Cerebellar nuclear complex (tissue), 1 donor: ENCODE measurements at places on chromosomes 2 and 18.

- DNase-seq: no peak
These were observed 169.9 kb downstream of the SMAD7 start for GRCh38 chr18:48780913-48781162.

GRCh38 chr18:62938006-62938405 is 222.7 kb downstream of the PHLPP1 start:
- no peak for DNase-seq

- DNase-seq: no peak
These were observed 11.3 kb upstream of the ID2 start for GRCh38 chr2:8670580-8670979.

- DNase-seq: no peak
These were observed 14.8 kb upstream of the GPR55 start for GRCh38 chr2:230939691-230940470.

DNA sequence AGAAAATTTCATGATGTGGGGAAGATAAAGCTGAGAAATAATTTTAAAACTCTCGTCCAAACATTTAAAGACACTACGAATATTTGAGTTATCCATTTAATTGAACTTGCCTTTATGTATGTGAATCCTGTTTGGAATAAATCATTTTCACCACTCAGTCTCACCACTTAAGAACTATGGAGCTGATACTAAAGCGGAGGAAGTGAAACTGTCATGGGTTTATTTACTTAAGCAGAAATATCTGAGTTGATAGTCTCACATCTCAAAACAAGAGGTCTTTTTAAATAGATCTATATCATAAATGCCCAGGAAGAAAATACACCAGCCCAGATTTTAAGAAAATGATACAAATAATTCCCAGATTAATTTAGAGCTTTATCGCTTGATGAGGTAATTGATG is 532.4 kb downstream of the ZNF804A start:
- DNase-seq: no peak

- DNase-seq: no peak
These were observed 848.8 kb downstream of the TDRD15 start for GRCh38 chr2:21972586-21972985.

- DNase-seq: no peak
These were observed 44.8 kb downstream of the YES1 start for GRCh38 chr18:767084-767882.

DNA sequence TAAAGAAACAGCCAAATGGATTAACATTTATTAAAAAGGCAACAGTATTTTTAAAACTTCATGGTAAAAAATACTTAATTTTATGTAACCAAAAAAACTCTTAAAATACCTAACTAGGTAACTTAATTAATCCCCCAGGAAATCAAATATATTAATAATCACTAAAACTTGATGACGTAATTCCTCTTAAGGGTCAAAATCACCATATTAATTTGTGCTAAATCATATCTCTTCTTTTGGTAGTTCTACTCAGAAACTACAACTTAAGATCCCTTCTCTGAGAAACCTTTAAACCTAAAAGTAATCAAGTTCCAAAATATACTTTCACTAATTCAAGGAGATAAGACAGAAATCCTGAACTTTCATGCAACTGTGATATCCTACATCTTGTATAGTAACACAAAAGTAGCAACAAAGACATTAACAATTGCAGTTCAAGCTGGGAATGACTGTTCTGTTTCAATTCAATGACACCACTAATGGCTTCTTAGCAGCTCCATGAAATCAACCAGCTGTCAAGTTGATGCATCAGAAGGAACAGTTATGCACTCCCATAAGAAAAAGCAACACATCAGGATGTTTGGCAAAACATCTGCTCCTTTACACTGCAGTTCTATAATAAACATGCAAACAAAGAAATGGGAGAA is 4.0 kb downstream of the BAZ2B start:
- no peak for DNase-seq

- no peak for DNase-seq
These were observed 221.3 kb upstream of the ITGA4 start for GRCh38 chr2:181235683-181236459.

- DNase-seq: no peak
These were observed 305.4 kb upstream of the LYPD1 start for GRCh38 chr2:132975193-132976105.

DNA sequence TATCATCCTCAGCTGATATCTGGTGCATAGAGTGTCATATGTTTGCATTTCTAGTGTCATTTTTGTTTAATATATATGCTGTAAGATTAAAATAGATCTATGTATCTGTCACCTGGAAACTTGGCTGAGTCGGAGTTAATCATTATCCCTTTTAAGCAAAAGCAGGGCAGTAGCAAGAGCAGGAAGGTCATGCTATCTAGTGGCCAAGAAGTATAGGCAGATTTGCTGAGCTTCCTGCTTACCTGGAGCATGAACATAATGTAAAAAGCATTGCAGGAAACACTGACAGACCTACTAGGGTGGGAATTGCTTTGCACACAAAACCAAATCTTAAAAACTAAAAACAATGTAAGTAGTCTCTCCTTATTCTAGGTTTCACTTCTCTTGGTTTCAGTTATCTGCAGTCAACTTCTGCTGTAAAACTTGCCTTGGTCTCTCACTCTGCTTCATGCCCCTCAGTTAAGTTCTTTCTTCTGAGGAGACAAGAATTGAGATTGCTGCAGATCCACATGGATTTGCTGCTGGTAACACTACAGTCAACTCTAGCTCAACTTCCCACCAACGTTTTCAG is 295.3 kb downstream of the CDH7 start:
- DNase-seq: no peak

DNA sequence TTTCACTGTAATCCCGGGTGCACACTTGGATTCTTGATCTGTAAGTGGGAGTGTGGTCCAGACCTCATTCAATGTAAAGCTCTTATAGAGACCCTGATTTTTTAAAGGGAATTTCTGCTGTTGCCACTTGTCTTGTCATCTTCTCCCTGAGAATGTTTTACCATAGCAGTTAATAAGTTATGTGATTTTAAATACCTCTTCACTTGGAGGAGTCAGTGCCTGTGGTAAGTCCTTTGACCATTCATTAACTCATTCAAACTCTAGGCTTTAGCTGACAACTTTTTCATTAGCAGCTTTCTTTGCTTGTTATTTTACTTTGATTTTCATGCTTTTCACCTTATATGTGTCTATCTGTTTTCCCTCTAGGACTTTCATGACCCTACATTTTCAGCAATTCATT is 51.3 kb downstream of the FMNL2 start:
- DNase-seq: no peak

DNA sequence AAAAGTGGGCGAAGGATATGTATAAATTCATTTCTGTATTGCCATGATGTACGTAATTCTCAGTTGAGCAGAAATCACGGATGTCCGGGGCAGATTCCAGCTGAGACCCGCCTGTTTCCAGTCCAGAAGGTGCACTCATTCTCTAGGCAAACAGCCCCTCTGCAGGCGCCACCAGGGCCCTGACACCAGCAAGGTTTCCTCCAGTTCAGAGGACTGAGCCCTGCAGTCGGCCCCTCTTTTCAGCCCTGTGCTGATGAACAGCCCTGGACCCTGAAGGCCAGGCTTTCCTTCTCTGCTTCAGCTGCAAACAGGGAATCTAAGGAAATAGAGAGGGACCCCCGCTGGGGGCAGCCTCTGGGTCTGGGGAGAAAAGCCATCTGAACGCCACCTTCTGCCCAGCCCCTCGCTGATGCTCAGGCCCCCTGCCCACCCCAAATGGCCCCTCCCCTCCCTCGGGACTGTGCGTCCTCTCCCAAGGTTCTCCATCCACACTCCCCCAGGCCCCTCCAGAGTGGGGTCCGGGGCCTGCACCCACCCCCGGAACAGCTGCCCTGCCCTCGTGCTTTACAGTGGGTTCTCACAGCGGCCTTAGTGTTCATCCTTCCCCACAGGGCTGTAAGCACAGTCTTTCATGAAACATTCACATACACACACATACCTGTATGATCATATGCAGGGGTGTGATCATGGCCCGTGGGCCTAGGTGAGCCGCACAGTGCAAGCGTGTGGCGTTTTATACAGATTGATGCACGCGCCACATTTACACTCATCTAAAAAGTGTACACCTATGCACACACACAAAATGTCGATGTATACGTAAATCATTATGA is 12.1 kb downstream of the COPS9 start:
- DNase-seq: no peak

DNA sequence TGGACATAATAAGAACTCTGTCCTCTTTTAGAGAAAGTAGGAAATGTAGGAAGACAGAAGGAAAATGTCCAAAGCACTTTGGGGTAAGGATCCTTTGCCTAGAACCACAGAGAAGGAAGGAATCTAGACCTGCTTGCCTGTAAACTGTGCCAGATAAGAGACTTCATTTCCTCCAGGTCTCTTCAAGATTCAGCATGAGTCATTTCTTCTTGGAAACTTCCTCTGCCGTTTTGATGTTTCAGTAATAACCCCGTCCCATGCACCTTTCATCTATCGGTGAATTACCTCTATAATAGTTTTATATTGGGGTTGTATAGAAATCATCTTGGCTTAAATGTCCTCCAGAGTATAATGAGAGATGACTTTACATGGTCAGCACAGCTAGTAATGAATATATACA is 63.2 kb upstream of the LRATD1 start:
- DNase-seq: no peak

- DNase-seq: no peak
These were observed 1387.2 kb downstream of the SUCLG1 start for GRCh38 chr2:83071914-83072313.

- DNase-seq: no peak
These were observed 62.7 kb downstream of the ADD2 start for GRCh38 chr2:70705160-70705850.

GRCh38 chr2:58614219-58614618 is 373.1 kb upstream of the FANCL start:
- DNase-seq: no peak

GRCh38 chr2:237596520-237597195 is 6.1 kb upstream of the RAB17 start:
- DNase-seq: no peak

GRCh38 chr2:174449033-174449432 is 37.8 kb downstream of the GPR155 start:
- no peak for DNase-seq

- DNase-seq: no peak
These were observed 9.3 kb upstream of the ESPNL start for GRCh38 chr2:238090887-238091286.

DNA sequence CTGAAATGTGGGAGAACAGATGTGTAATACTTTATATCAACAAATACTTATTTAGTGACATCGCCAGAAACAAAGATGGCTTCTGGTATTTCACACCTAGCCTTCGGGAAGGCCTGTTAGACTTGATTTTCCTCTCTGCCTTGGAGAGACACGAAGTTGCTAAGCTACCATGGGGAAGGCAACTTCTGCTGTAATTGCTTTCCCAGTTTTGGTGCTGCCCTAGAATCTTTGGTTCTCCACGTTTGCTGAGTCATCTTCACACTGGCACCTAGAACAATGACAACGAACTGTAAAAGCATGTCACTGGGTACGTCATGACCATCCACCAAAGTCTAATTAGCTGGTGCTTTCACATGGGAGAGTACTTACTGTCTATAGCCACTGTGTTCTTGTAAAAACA is 58.7 kb upstream of the ACTR3 start:
- DNase-seq: no peak

- DNase-seq: no peak
These were observed 39.0 kb downstream of the KIAA2012 start for GRCh38 chr2:202112041-202112440.

GRCh38 chr2:143329288-143329687 is 200.1 kb downstream of the ARHGAP15 start:
- DNase-seq: no peak

DNA sequence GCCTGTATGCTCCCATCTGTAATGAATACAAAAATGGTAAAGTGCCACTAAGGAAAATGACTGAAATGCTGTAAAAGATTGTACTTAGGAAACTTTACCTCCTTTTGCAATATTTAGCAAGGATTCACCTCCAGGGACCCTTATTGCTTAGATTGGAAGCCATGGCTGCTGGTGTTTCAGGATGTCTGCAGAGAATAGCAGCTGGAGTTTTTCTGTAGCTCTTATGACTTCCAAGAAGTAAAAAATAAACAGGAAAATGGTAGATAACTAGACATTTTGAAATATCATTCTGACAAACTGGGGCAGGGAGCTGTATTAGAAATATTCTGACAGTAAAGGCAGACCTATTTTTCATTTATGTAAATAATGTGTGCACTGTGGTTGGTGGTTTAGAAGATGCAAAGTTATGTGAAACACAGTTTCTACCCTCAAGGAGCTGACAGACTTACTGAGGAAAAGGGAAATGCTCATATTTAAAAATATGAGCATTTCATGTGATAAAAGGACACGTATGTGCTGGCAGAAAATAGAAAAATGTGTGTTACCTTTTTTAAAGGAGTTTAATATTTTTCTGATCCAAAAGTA is 224.9 kb upstream of the BOD1L2 start:
- DNase-seq: no peak

DNA sequence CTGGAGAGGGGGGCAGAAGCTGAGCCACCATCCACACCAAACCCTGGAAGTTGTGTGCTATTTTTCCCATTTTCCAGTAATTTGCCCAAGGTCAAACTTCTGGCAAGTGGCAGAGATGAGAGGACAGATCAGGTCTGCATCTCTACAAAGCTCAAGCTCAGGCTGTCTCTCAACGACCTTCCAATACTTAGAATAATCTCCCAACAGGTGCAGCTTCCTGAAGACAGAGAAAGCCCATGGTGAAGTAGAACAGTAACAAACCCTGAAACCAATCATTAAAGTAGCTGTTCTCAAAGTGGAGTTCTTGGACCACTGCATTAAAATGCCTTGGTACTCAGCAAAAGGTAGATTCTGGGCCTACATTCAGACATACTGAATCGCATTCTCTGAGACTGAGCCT is 37.6 kb downstream of the TMEM131 start:
- no peak for DNase-seq

DNA sequence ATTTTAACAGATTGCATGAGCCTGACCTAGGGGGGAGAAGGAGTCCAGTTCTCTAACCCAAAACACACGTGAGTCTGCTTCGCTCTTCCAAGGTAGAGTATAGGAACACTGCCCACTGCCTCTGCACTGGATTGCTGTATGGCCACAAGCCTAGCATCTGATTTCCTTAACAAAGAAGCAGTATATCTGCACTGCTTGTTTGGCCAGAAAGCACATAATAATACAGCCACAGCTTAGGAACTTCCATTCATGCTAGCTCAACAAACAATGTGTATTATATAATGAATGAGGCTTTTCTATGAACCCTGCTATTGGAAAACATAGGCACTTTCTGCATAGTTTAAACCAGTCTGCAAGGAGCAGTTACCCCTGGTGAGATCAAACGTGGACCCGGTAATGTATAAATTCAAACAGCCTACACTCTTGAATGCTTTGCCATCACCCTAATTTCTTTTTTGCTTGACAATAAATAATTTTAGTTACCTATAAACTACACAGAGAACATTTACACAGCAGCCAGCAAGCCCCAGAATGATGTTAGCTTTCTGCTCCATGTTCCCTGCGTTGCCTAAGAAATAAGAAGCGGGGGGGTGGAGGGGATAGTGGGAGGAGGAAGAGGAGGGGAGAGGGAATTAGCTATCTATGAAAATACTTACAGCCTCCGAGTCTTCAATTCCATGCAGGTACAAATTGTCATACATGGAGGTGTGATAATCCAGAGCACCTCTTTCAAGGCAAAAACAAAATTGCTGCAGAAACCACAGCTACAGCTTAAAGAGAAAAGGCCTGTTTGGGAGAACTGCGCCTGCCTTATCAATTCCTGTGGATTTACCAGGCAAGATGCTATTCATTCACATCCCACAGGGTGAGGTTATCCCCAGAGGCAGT is 125.6 kb downstream of the CACNB4 start:
- peak; percentile 25 for DNase-seq
